Left cardiac atrium (tissue), 4 donors: ENCODE measurements at places on chromosomes 3 and 15.
A peak's percentile ranks its signal among the peaks of the same experiment; 100 is the strongest.

DNA sequence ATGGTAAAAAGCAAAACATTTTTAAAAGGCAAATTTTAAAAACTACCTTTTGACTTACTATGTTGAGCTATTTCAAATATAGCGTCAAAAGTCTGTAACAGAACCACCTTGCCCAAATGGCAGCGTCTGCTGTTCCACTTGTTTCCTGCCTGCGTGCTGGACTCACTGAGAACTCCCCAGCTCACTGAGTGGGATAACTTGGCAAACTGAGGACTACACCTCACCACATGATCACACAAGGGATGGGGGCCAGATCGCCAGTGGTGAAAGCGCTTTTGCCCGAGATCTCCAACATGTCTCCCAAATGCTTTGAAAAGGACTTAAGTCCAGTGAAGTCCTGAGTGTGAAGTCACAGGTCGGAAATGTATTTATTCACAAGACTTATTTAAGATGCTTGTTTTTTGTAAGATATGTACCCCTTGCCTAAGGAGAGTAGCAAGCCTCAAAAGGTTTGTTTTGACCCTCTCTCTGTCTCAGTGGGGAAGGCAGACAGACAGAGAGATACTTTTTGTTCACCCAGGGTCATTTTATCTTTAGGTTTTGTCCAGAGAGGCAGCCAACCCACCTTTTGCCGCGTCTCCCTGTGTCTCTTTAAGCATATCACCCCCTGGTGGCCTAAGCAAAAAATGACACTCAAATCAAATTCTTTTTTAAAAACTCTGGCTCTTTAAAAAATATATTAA, 192.6 kb downstream of the PDZRN3 start:
- DNase-seq = peak; percentile 40

- DNase-seq = no peak
These were observed 7.1 kb downstream of the CD200R1 start for GRCh38 chr3:112967828-112968227.

DNA sequence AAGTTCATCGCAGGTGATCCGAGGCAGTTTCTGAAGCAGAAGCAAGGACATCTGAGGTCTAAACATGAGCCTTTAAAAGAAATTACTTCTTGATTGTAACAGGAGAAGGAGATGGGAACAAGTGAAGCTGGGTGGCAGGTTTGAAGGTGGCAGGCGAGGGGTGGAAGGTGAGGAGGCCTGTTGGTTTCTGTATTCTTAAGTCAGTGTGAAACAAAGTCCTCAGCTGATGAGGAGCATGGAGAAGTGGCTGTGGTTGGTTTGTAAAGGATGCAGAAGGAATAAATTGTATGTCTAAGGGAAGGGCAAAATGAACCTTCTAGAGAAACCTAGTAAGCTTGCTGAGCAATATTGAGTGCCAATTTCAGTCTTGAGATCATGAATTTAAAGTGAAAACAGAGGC, 298.8 kb downstream of the CHST2 start:
- no peak for DNase-seq

DNA sequence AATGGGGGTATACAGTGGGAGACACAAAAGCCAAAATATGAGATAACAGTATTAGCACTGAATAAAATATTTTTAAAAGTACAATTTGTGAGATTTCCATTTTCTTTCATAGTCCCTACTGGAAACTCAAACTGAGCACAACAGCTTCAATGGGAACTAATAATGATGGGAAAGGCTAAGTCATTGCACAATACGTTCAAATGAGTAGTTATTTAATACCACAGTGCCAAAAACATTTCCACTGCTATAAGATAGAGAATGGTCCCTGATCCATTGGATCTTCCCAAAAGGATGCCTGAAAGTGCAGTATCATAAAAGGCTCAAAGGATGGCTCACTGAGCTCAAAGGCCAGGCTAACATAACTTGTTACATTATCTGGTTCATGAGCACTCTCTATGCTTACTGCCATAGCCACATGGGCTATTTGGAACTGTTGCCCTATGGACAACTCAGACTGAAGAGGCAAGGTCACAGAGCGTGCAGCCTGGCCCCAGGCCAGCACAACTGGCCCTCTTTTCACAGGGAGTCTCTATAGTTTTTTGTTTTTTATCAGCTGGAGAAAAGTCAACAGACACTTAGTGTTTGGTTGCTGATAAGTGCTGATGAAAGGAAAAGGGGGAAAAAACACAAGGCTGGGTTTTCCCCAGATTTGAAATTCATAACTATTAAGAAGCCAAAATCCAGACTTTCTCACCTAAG, 54.1 kb upstream of the PPIB start:
- peak; percentile 42 for DNase-seq

DNA sequence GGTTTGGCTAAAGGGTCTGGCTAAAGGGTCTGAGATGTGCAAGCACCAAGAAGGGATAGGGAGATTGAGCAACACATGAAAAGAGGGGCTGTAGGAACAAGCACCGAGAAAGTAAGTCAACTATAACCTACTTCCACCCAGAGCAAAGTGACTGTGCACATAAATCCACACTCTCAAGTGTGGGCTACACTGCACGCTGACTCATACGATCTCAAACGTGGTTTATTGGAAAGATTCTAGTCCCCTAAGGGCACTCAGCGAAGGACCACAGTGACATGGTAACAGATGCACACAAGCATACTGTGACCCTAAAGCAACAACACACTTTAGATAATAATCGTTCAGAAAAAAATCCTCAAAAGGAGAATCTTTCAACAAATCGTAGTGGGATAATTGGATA, 48.0 kb downstream of the EHHADH start:
- DNase-seq = no peak

DNA sequence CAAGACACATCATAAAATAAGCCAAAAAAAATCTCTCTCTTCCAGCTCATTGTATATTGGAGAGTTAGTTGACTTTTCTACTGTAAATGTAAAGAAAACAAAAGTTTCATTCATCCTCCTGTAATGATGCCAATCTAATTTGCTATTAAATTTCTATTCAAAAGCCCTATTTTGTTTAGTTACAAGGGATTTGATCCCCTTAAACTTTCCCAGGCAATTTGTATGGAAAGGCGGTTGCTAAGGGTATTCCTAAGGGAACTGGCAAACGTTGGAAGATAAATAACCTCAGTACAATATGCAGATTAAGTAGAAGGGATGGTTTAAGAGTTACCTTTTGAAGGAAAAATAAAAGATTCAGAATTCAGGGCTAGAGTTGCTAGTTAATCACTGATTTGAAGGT, 352.7 kb downstream of the TIGIT start:
- DNase-seq = no peak
